DND-41 (cell line): ENCODE measurements at places on chromosomes 1 and 21.

DNA sequence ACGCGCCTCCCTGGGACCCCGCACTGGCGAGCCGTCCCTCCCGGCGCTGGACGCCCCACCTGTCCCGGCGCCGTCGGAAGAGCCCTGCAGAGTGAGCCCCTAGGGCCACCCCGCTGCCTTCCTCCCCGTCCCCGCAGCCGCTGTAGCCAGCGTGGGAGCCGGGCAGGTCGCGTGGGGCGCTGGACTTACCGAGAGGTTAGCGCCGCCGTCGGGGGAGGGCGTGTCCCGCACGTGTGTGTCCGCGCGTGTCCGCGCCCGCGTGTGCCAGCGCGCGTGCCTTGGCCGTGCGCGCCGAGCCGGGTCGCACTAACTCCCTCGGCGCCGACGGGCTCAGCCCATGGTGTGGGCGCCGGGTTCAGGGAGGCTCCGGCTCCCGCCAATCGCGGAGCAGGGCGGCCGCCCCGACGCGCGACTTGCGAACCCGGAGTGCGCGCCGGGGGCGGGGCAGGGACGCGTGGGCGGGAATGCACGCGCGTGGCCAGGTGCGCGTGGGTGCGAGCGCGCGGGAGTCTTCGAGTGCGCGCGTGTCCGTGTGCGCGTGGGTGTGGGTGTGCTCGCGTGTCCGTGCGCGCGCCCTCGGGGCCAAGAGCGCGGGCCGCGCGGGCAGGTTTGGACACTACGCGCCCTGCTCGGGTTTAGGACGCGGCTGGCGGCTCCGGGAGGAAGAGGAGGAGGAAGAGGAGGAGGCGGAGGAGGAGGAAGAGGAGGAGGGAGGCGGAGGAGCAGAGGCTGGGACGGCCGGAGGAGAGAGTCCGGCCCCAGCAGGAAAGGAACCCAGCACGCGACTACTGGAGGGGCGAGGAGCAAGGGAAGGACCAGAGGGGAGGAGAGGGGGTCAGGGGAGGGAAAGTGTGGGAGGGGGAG lies 145.2 kb upstream of the ETS2 start:
- no peak for DNase-seq

GRCh38 chr1:214445199-214445598 lies 106.2 kb downstream of the PTPN14 start:
- DNase-seq: no peak

DNA sequence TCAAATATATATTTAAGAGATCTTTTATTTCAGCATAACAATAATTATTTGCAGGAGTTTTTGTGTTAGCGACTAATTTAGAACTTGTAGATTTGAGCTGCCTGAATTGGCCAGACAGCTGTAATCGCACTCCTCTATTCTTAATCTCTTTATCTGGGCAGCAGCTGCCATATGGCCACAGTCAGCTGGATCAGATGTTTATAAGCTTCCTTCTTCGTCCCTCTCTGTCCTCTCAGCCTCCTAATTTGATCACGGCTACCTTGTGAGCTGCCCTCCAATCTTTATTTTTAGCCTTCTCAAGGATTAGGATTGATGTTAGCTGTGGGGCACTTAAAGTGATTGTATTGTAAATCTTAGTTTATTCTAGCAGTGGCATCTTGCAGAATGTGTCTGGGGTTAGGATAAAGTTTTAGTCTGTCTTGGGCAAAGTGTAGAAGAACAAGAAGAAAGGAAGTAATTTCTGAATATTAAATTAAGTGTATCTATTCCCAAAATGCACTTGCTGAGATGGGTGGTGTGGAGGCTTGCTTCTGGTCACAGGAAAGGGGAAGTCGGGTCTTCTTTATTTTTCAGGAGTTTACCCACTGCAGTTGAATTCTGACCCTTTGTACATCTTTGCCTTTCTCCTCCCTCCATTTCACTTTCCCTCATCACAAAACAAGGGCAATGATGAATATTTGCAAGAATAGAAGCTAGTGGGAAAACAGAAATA lies 1.1 kb downstream of the ZBTB18 start:
- DNase-seq: no peak

DNA sequence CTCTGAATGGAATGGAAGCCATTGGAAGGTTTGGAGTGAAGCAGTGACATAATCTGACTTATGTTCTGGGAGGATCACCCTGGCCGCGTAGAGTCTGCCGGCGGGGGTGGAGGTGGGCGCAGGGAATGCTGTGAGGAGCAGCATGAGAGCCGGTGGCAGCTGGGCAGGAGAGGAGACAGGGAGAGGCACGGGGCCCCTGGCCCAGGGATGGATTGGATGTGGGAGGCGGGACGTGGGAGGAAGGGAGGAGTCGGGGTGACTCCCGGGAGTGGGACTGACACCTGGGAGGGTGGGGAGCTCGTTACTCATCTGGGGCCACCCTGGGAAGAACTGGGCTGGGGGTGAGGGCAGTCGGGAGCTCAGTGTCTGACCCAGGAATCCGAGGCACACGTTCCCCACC lies 10.4 kb upstream of the KCNAB2 start:
- no peak for DNase-seq

DNA sequence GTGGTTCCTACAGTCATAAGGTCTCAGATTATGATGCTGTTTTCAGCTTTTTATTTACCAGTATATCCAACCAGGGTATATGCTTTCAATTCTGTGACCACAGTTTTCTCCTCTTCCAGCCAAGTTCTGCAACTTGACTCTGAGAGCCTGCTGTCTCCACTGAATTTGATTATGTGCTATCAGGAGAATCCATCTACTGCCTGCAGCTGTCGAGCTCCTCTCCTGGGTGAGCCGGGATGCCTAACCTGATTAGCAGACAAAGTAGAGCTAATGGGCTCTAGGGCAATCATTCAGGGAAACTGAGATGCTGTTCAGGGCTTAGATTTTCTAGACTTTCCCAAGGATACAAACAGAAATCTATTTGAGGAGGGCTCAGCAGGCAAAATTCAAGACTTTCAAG lies 271.5 kb upstream of the BEND5 start:
- DNase-seq: no peak

DNA sequence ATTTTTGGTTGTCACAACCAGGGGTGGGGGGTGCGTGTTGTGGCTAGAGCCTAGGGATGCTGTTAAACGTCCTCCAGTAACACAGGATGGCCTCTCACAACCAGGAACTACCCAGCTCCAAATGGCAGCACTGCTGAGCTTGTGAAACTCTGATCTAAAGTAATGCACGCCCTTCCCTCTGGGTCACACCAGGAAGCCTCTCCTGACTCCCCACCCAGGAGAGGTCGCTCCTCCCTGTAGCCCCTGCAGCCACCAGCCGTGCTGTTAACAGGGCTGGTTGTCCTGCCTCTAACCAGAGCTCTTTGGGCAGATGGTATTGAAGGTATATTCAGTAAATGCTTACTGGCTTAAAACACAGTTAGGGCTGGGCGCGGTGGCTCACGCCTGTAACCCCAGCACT lies 73.2 kb downstream of the NKAIN1 start:
- no peak for DNase-seq

DNA sequence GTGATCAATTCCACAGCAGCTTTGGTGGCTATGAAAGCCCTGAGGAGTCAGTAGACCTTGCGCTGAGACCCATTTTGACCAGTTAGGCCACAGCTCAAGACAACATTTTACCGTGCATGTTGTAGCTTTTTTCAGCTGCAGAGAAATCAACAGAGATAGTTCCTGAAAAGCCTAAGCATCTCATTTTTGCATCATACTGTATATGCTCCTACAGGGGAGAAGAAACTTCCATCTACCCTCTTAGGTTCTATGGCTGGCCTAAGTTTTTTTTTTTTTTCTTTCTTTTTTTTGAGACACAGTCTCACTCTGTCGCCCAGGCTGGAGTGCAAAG lies 24.8 kb upstream of the EYA3 start:
- DNase-seq: no peak

- no peak for DNase-seq
Observed at GRCh38 chr1:236795757-236796667, 920 bp downstream of the MTR start.

DNA sequence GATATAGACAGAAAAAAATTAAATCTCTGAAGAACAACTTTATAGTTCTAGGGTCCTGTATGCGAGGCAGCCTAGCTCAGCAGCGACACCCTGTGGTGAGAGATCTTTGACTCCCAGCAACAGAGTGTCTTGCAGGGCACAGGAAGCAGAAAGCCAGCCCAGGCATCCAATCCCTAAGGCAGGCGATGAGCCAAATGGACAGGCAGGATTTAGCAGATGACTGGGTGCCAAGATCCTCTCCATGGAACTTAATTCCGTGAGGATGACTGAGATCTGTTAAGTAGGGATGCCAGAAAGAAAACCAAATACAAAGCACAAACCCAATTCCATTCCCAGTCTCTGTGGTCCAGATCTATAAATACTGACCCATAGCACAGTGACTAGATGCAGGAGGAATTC lies 38.8 kb downstream of the HLCS start:
- peak; percentile 70 for DNase-seq

DNA sequence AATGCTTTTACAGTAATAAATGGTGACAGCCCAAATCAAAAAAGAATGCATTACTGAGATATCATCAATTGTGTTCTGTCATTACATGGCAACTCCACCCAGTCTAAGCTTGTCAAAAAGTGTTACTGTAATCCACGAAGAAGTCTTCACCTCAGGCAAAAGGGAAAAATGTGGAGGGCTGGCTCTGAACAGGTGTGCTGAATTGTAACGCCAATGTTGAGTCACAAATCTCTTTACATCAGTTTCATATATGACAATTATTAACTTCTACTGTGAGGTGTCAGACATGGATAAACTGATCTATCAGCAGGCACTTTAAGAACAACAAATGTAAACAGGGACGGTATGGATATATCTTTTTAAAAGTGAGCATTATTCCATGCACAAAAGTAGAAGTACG lies 98.5 kb upstream of the DMRTA2 start:
- no peak for DNase-seq

GRCh38 chr1:202291961-202292712 lies 49.6 kb downstream of the UBE2T start:
- no peak for DNase-seq

GRCh38 chr1:54112027-54112426 lies 40.8 kb downstream of the CDCP2 start:
- DNase-seq: no peak

GRCh38 chr1:33349081-33349759 lies 28.3 kb upstream of the A3GALT2 start:
- DNase-seq: peak; percentile 53

DNA sequence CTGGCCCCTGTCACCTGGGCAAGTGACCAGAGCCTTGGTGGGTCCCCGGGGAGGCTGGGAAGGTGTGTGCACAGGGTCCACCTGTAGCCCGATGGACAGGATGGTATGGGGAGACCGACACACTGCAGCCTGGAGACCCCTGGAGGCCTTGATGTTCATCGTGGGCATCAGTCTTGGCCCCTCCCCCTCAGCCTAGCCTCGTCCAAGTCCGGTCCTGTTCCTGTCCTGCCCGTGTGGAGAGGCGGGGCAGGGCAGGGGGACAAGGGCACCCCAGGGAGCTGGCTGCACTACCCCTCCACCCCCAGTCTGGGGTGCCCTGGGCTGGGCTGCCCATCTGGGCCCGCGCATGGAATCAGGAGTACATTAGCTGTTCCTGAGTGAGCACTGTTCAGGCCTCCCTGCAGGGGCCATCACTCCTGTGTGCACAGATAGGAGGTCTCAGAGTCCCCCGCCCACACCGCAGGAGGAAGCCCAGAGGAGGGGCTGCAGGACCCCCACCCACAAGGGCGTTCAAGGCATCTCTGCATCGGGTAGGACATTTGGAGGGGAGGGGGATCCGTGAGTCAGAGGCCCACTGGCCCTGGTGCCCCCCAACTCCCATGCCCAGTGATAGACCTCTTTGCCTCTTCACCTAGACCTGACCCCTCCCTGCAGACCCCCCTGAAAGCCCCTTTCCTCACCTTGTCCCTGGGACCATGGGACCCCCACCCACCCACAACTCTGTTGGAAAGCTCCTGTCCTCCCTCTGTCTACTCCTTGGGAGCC lies 63.2 kb downstream of the WNT9A start:
- DNase-seq: no peak

DNA sequence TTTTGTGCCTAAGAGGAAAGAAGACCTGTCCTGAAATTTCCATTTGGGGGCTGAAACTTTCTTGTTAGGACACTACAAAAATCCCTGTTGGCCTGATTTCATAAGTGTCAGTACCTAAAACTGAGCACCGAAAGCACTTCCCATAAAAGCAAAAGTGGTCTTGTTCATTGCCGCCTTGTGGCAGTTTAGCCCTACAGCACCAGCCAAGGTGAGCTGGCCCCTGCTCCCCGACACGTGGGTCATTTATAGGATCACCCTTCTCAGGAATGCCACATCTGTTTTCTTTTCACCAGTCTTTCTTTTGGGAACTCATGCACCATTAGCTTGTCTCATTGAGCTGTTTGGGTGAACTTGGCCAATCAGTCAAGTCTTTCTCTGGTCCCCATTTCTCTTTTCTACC lies 155.8 kb upstream of the KAZN start:
- no peak for DNase-seq

DNA sequence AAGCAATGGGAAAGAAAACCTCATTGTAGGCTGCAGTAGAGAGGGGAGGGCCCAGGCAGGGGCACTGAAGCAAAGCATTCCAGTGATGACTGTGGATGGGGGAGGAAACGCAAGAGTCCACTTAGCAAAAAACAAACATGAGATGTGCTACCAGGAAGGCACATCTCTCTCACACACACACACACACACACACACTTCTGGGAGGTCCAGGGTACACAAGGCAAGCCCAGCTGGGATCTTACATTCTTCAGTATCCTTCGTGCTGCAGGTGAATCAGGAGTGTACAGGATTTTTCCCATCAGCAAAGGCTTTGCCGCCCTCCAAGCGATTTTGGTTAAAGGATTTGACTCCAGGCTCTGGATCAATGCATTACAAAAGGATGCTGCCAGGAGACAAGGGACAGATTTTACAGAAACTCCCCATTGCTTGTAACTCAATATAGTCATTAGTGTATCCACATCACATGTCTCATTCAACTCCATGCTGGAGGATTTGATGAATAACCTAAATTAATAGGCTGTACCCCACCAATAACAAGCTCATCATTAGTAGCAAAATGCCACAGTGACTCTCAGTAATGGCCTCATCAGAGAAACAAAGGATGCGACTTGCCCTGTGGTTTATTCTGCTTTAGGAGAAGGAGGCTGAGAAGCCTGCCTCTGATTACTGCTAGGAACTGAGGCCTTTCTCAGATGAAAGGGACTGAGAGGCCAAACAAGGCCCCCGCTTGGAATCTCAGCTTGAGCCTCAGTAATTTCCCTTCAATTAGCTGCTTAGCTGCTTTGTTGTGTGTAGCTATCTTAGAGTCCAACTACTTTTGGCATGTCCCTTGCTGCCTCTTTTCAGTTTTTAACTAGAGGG lies 41.6 kb downstream of the ABCA4 start:
- DNase-seq: no peak

GRCh38 chr21:14318578-14318977 lies 64.4 kb downstream of the HSPA13 start:
- DNase-seq: no peak

DNA sequence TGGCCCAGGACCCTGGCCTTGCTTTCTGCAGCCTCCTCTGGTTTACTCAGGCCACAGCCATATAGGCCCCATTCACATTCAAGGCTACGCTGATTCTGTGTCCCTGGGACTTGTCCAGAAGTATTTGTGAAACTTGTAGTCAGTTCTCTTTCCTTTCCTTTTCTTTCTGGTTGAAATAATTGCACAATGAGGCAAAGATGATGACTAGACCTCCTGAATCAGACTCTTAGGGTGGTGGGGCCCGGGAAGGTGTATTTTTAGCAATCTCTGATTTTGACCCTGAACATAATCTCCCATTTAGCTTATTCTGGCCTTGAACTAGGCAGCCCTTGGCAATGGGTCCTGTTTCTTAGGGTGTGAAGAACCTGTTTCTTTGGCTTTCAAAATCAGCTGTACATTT lies 39.9 kb downstream of the STUM start:
- no peak for DNase-seq

GRCh38 chr1:7196036-7196911 lies 411.0 kb downstream of the CAMTA1 start:
- DNase-seq: no peak

GRCh38 chr1:235919127-235919832 lies 52.6 kb upstream of the LYST start:
- no peak for DNase-seq
